ENCODE measurements at places on chromosomes 5 and 9.
A peak's percentile ranks its signal among the peaks of the same experiment; 100 is the strongest.

GRCh38 chr5:11992518-11992917 lies 88.3 kb upstream of the CTNND2 start:
- no peak for DNase-seq

DNA sequence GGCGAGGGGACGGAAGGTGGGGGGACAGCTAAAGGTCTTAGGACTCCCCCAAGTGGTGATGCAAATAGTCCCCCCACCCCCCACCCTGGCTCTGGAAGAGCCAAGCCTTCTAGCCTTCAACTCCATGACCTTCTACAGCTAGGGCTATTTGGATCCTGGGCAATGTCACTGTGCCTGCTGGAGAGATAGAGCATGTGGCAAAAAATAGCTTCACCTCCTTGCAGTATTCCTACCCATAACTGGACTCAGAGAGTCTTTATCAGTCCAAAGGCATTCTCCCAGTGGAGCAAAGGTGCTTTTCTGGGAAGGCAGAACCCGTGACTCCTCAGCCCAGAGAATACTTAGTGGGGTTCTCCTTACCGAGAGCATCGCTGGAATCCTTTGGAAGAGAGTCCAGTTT lies 48.9 kb upstream of the PPARGC1B start:
- no peak for DNase-seq

GRCh38 chr5:53473633-53474032 lies 6.8 kb upstream of the FST start:
- DNase-seq: no peak

- DNase-seq: no peak
Measured at GRCh38 chr9:126682113-126682810, 68.5 kb downstream of the LMX1B start.

- DNase-seq: no peak
Measured at GRCh38 chr5:68283766-68284165, 68.2 kb downstream of the PIK3R1 start.

GRCh38 chr5:80389580-80389979 lies 18.3 kb upstream of the ZFYVE16 start:
- no peak for DNase-seq

DNA sequence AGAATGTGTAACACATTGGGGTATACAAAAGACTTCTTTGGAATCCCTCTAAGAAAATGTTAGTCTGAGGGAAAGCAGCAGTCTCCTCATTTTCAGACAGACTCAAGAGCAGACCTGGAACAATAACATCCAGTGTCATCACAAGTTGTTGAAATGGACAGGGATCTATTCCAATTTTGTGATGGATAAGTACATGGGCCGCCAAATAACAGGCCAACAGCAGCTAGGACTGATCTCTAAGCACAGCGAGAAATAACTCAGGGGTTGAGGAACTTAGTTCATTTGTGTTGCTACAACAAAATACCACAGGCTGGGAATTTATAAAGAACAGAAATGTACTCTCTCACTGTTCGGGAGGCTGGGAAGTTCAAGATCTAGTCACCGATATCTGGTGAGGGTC lies 7.6 kb upstream of the ITGA2 start:
- no peak for DNase-seq

- no peak for DNase-seq
Measured at GRCh38 chr9:130323051-130323745, 57.6 kb downstream of the HMCN2 start.

- no peak for DNase-seq
Measured at GRCh38 chr5:168793841-168794837, 215.0 kb upstream of the PANK3 start.

DNA sequence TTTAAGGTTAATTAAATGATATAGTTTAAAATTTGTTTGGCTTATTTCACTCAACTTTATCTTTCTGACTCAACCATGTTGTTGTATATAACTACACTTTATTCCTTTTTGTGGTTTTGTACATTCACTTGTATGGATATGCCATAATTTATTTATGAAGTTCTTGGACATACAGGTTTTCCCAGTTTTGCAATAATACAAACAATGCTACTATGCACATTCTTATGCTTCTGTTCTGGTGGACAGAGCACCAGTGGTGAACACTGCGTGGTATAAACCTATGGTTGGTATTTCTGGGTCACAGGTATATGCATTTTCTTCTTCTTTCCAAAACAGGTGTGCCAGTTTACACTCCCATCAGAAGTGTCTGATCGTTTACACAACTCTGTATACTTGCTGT lies 35.7 kb upstream of the TRIM14 start:
- DNase-seq: no peak

GRCh38 chr9:76676857-76677256 lies 87.4 kb upstream of the PCA3 start:
- DNase-seq: no peak

- no peak for DNase-seq
Measured at GRCh38 chr9:97651646-97652045, 18.0 kb downstream of the NCBP1 start.

DNA sequence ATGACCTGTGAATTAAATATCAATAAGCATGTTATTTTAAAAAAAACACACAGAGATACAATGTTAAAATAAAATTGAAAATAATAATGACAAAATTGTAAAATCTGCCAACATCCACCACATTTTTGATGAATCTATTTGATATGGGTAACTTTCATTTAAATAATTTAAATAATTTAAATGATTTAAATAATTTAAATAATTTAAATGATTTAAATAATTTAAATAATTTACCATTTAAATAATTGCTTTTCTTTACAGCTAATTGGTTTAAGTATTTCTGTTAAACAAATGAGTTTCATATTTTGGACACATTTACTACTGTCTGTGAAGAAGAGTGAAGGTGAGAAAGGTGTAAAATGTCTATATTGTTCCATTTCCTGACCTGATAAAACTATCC lies 22.1 kb upstream of the GABRA6 start:
- DNase-seq: no peak

GRCh38 chr9:119240546-119240945 lies 128.7 kb downstream of the BRINP1 start:
- DNase-seq: no peak

- DNase-seq: no peak
Measured at GRCh38 chr5:122375801-122376200, 63.8 kb downstream of the SNCAIP start.

DNA sequence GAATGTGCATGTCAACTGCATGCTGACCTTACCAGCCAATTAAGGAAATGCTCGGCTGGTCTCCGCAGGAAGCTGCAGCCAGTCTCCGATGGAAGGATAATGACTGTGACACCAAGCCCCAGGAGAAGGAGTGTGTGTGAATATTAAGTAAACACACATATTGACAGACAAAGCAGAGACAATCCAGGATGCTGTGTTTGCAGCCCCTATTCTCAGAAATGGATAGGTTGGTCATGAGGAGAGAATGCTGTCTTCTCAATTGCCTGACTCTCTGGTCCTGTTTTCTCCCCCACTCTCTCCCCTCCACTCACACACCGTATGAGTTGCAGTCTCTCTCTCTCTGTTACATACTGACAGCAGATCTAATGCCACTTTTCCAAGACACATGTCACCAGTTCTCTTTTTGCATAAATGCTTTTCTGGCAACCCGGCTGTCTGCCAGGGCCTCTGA lies 85.7 kb downstream of the EPB41L4A start:
- DNase-seq: no peak

- DNase-seq: no peak
Measured at GRCh38 chr9:106481013-106481609, 381.9 kb upstream of the ZNF462 start.

DNA sequence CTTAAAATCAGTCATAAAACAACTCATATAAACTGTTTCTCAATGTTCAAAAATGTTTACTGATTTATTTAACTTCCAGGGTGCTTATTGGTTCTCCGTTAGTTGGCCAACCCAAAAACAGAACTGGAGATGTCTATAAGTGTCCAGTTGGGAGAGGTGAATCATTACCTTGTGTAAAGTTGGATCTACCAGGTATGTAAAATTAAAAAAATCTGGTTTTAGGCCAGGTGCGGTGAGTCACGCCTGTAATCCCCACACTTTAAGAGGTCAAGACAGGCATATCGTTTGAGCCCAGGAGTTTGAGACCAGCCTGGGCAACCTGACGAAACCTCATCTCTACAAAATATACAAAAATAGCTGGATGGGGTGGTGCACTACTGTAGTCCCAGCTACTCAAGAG lies 73.7 kb downstream of the ITGA1 start:
- no peak for DNase-seq

DNA sequence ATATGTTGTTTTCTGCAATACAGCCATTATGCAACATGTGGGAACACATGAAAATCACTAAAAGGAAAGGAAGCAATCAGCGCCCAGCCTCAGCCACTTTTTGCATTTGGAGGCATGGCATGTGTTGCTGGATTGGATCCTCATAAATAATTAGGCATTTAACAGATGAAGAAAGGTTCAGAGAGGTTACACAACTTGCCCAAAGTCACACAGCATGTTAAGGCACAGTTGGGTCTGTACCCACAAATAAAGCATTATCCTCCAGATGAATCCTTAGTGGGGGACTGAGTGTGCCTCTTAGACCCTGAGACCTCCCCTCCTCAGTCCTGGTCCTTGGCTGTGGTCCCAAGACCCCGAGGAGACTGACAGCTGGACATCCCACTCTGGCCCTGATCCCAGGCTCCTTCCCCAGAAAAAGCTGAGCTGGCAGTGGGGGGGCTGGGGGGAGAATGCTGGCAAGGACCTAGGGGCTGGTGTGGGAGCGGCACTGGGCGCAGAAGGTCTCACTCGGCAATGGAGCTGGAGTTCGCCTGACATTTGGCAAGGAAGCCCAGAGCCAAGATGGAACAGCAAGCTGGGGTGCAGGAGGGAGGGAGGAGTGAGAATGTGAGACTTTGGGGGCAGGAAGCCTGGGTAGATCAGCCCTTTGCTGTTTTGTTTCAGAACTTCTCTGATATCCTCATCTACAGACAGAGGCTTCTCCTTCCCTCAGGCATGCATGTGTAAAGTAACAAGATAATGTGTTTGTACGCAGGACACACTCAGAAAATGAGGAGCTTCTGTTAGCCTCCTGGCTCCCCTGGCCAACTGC lies 6.9 kb upstream of the AKNA start:
- no peak for DNase-seq

GRCh38 chr9:71663216-71663615 lies 105.1 kb downstream of the CEMIP2 start:
- no peak for DNase-seq

DNA sequence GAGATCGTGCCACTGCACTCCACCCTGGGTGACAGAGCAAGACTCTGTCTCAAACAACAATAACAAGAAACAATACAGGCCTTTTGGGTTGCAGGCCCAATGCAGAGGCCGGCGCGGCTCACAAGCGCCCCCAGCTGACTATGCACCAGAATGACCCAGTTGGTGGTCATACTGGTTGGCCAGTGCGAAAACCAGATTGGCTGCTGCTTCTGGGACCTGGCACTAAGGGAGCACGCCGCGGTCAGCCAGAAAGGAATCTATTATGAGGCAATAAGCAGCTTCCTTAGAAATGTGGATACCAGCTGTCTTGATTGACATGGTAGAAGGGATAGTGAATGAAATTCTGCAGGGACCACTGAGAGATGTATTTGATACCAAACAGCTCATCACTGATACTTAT lies 35.0 kb downstream of the RANBP17 start:
- DNase-seq: peak; percentile 58

GRCh38 chr5:56829137-56829908 lies 14.0 kb downstream of the MAP3K1 start:
- DNase-seq: no peak

Measured in iPS DF 6.9 (cell line).